Astrocyte (in vitro differentiated cells and primary cell): ENCODE measurements at places on chromosomes 7 and 10. TPM values are rescaled to one million over a fixed set of nuclear protein-coding genes. Genes with fewer than 3 reads are reported as not detected.
A peak's percentile ranks its signal among the peaks of the same experiment; 100 is the strongest.

GRCh38 chr7:43686991-43687390 lies 42.3 kb downstream of the COA1 start:
- DNase-seq, result peak; percentile 45

GRCh38 chr10:72308320-72308987 lies 34.7 kb downstream of the DDIT4 start:
- peak; percentile 86 for DNase-seq

GRCh38 chr7:30831227-30831626 lies 60.0 kb downstream of the MINDY4 start:
- DNase-seq, result peak; percentile 50

DNA sequence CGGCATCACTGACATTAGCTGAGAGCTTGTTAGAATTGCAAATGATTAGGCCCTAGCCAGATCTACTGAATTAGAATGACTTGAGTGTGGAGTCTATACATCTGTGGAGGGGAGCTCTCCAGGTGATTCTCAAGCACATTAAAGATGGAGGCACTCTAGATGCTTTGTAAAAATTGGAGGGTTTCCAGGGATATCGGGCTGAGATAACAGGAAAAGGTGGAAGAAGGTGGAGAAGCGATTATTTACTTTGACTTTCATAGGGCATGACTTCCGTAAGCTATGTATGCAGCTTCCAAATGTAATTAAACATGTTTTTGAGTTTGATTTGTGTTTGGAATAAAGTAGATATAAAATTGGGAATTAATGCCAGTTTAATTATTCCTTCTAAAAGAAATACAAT lies 235.0 kb upstream of the PTN start:
- no peak for DNase-seq

Gene MLXIPL
- total RNA-seq, result 0.41 TPM in 1 of 2 replicates, not detected in the other

Gene FAM131B
- total RNA-seq, result 7.6 and 8.0 TPM in 2 replicates

Gene ACBD5
- 23.8 TPM in 2 replicates for total RNA-seq
